Breast epithelium (tissue), 4 donors: ENCODE measurements at places on chromosomes 7 and 10. TPM values are rescaled to one million over a fixed set of nuclear protein-coding genes. Genes with fewer than 3 reads are reported as not detected.

- no peak overlapping the region for H3K4me3 ChIP-seq
- H3K27ac ChIP-seq: no peak overlapping the region
- H3K36me3 ChIP-seq: no peaks in the 10 kb centered on the region
- DNase-seq: no peak
- H3K27me3 ChIP-seq: no peaks in the 10 kb centered on the region
- no peaks in the 10 kb centered on the region for H3K4me1 ChIP-seq
These were observed 71.6 kb upstream of the ZPBP start for GRCh38 chr7:50164559-50165170.

DNA sequence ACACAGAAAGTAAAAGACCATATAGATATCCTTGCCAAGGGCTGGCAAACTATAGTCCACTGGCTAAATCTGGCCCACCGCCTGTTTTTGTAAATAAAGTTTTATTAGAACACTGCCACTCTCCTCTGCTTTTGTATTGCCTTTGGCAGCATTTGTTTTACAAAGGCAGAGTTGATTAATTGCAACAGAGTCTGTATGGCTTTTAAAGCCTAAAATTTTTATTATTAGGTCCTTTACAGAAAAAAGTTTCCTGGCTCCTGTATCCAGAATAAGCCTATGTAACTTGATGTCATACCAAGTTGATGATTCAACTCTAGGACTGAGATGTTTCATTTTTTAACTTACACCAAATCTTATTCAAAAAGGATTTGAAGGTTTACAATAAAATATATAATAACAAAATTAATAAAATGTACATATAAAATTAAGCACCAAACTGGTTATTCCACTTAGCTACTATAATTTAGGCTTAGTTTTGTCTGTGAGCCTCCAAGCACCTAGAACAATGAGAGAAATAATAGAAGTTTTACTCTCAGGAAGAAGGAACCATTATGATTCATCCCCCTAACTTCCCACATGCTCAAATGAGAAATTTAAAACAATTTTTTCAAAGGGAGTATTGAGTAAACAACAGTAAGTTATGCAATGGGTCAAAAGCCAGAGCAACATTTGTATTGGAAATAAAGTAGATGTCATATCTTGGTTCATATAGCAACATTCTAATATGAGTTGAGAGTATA is 31.9 kb downstream of the CPED1 start:
- H3K36me3 ChIP-seq: no peaks in the 10 kb centered on the region
- no peak for DNase-seq
- no peaks in the 10 kb centered on the region for H3K4me1 ChIP-seq
- no peaks in the 10 kb centered on the region for H3K27me3 ChIP-seq

DNA sequence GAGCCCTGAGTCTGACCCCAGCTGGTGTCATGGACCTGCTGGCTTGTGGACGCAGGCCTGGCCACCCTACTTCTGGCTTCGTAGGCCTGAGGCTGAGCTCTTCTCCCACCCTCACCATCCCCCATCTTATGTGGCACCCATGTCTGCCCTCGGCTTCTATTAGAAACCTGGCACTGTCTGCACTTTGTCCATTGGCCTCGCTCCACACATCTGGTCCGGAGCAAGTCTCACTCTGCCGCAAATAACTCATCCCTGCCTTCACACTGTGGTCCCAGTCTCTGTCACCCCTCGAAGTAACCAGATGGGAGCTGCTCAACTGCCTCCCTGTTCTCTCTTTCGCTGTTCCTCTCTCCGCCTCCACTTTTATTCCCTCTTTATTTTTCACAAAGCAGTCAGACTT is 78.6 kb downstream of the TRRAP start:
- DNase-seq: no peak
- H3K4me3 ChIP-seq: no peak overlapping the region
- no peaks in the 10 kb centered on the region for H3K4me1 ChIP-seq
- no peaks in the 10 kb centered on the region for H3K27me3 ChIP-seq

DNA sequence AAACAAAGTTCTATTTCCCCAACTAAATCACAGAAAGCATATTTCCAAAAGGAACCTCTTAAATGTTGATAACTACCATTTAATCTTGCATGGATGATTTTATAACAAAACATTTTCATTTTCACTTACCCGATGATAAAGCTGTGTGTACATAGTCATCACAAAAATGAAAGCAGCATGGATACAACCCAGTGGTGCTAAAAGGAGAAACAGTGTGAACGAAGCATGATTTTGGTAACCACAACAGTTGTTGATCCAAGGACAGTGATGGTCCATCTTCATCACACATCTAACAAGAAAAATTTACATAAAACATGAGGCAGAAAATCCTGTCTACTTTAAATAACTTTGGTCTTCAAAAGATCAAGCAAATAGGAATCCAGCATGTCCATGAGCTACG is 4.7 kb downstream of the ZDHHC6 start:
- H3K27ac ChIP-seq: no peak overlapping the region
- H3K36me3 ChIP-seq: no peaks in the 10 kb centered on the region
- H3K4me1 ChIP-seq: no peaks in the 10 kb centered on the region

GRCh38 chr7:88546808-88547207 is 212.7 kb upstream of the ZNF804B start:
- H3K27ac ChIP-seq: no peak overlapping the region
- no peaks in the 10 kb centered on the region for H3K4me1 ChIP-seq
- H3K36me3 ChIP-seq: no peaks in the 10 kb centered on the region
- H3K27me3 ChIP-seq: no peaks in the 10 kb centered on the region
- H3K4me3 ChIP-seq: no peak overlapping the region

DNA sequence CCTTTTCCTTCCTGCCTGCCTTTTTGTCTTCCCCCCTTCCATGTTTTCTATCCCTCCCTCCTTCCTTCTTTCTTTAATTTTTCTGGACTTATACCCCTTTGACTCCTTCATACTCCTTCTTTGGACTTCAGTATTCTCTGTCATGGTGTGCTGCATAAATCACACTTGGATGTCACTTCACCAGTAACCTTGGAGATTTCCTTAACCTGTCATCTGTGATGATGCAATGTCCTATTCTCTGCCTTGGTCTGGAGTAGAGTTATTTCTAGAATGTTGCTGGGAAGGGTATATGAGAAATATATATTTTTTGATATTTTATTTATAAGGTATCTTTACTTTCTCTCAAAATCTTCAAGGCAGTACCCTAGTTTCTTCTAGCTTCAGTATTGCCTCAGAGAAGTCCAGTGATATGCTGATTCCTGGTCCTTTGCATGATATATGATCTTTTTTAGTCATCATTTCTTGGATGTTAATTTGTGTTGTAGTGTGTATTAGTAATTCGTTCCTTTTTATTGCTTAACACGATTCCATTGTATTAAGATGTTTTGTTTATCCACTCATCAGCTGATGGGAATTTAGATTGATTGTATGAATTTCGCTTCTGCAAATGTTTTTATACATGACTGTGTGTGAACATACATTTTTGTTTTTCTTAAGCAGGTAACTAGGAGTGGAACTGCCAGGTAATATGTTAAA is 206.9 kb upstream of the MBL2 start:
- no peak for DNase-seq
- H3K27ac ChIP-seq: no peak overlapping the region
- no peaks in the 10 kb centered on the region for H3K27me3 ChIP-seq
- no peak overlapping the region for H3K4me3 ChIP-seq
- H3K36me3 ChIP-seq: no peaks in the 10 kb centered on the region

DNA sequence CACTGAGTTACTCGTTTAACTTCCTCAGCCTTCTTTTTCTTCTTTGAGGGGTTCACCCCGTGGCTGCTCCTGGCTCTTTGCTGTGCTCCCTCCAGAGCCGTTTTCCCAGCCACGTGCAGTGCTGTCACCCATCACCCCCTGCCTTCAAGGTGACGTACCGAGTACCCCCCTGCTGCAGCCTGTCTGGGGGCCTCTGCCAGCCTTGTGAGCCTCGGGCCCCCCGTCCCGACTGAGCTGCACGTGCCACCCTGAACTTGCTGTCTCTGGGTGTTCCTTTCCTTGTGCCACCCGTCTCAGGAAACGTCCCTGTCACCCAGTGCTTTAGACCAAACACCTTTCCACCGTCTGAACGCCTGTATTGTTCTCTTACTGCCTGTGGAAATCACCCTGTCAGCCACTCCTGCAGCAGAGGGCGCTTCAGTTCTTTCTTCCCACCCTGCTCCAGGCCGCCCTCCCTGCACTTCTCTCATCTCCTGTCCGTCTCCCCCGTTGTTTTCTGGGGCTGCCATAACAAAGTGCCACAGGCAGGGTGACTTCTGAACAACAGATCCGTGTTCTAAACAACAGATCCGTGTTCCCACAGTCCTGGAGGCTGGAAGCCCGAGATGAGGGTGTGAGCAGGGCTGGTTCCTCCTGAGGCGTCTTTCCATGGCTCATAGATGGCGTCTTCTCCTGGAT is 44.6 kb downstream of the WDR37 start:
- H3K27ac ChIP-seq: no peak overlapping the region
- no peaks in the 10 kb centered on the region for H3K4me1 ChIP-seq

DNA sequence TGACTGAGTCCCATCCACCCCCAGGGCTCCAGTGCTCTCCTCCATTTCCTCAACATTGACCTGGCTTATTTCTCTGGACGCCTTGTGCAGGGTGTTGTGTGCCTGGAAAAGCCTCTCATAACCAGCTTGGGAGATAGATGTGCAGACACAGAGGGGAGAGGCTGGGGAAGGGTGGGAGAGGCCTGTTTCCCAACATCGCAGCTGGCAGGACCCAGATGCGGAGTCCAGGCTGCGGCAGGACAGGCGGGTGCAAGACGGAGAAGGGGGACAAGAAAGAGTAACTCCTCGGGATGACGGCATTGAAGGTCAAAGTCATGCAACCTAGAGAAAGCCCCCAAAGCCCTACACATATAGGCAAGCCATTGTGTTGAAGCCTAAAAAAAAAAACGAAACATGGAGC is 54.1 kb upstream of the ANTXRL start:
- no peak overlapping the region for H3K27ac ChIP-seq
- H3K36me3 ChIP-seq: no peaks in the 10 kb centered on the region
- peak; percentile 7 for DNase-seq
- H3K27me3 ChIP-seq: no peaks in the 10 kb centered on the region
- H3K4me1 ChIP-seq: no peaks in the 10 kb centered on the region

GRCh38 chr10:6050801-6051445 is 11.2 kb downstream of the IL2RA start:
- peak overlapping the region; percentile 73 for H3K27ac ChIP-seq
- no peaks in the 10 kb centered on the region for H3K27me3 ChIP-seq
- H3K4me1 ChIP-seq: peaks cover 6% of the 10 kb centered on the region

DNA sequence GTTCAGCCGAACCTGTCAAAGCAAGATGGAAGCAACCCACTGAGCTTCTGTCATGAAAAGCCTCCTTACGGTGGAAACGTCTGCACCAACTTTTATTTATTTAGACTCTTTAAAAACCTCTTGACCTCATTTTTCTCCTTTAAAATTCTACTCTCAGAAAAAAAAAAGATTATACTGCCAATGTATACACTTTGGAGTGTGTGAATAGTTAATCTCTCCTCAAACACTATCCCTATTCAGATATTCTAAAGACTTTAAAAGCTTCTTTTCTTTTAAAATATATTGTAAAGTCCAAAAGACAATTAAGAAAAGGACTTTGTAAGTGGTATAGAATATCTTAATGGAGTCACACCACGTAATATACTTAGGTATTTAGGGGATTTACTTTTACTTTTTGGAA is 335.2 kb upstream of the SEMA3D start:
- H3K4me3 ChIP-seq: no peak overlapping the region
- H3K36me3 ChIP-seq: no peaks in the 10 kb centered on the region
- no peak for DNase-seq
- H3K27ac ChIP-seq: no peak overlapping the region
- no peaks in the 10 kb centered on the region for H3K27me3 ChIP-seq

DNA sequence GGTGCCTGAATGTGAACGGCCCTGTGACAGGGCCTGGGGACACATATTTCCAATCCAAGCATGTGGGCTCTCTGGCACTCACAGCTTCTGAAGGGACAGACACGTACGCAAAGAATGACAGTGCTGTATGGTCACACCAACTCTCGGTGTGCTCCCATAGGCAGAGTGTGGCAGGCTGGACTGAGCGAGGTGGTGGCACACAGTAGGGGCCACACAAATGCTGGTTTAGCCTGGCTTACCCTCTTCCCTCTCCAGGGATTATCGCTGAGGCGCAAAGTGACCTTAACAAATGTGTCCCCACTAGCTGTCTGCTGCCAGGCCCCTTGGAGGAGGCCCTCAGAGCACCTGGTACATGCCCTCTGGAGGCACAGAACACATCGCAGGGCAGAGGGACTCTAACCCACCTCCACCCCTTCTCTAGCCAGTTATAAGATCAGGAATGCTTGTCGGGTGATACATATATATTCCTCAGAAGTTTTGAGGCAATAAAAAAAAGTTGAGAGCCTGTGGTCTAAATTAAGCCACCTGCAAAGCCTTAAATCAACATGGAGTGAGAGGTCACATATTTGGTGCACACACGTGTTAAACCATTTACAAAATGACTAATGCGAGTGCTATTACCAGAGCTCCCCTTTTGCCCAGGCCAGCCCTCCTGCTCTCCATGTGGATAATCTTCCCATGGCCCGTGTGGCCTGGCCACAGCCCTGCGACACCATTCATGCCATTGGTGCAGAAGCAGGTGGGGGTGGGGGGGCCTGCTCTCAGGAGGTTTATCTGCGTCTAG is 262.8 kb upstream of the GRB10 start:
- H3K27ac ChIP-seq: no peak overlapping the region
- no peaks in the 10 kb centered on the region for H3K4me1 ChIP-seq
- H3K27me3 ChIP-seq: no peaks in the 10 kb centered on the region
- H3K4me3 ChIP-seq: no peak overlapping the region
- no peak for DNase-seq

DNA sequence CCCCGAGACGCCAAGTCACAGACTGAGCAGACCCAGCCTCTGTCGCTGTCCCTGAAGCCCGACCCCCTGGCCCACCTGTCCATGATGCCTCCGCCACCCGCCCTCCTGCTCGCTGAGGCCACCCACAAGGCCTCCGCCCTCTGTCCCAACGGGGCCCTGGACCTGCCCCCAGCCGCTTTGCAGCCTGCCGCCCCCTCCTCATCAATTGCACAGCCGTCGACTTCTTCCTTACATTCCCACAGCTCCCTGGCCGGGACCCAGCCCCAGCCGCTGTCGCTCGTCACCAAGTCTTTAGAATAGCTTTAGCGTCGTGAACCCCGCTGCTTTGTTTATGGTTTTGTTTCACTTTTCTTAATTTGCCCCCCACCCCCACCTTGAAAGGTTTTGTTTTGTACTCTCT is 215.6 kb downstream of the TCF7L2 start:
- no peaks in the 10 kb centered on the region for H3K36me3 ChIP-seq
- no peaks in the 10 kb centered on the region for H3K27me3 ChIP-seq
- H3K4me3 ChIP-seq: no peak overlapping the region
- no peak for DNase-seq
- no peak overlapping the region for H3K27ac ChIP-seq

Gene CNTNAP2
- total RNA-seq: 0.29 TPM

Gene GPR15LG
- not detected for total RNA-seq

Gene ZNF239
- total RNA-seq: 8.5 TPM

Gene ACBD7
- total RNA-seq: 1.1 TPM

Gene PRSS37
- not detected for total RNA-seq

Gene KCP
- 0.88 TPM for total RNA-seq

Gene TMEM196
- not detected for total RNA-seq

Gene CFAP69
- 21.8 TPM for total RNA-seq

Gene SKIDA1
- 0.59 TPM for total RNA-seq

Gene CYCS
- 33.8 TPM for total RNA-seq

Gene CDNF
- 2.9 TPM for total RNA-seq
